Breast epithelium (tissue), 4 donors: ENCODE measurements at places on chromosomes 1 and 21. TPM values are rescaled to one million over a fixed set of nuclear protein-coding genes. Genes with fewer than 3 reads are reported as not detected.

DNA sequence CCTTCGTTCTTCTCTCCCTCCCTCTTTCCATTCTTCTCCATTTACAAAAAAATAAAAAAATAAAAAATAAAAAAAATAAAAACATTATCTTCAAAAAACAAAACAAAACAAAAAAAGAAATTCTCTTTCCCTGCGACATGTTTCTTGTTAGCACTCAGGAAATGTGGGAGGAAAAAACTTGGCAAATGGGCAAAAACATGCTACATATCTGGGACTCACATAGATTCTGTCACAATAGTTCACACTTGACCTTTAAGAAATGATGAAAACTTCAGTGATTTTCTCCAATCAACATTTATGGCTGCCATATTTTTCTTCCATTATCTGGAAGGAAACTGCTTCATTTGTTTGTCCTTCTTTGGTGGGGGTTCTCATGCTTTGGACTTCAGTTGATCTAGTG, 109.3 kb downstream of the PRKAB2 start:
- no peaks in the 10 kb centered on the region for H3K4me1 ChIP-seq
- DNase-seq: no peak
- no peaks in the 10 kb centered on the region for H3K36me3 ChIP-seq
- no peaks in the 10 kb centered on the region for H3K27me3 ChIP-seq
- H3K4me3 ChIP-seq: no peak overlapping the region

DNA sequence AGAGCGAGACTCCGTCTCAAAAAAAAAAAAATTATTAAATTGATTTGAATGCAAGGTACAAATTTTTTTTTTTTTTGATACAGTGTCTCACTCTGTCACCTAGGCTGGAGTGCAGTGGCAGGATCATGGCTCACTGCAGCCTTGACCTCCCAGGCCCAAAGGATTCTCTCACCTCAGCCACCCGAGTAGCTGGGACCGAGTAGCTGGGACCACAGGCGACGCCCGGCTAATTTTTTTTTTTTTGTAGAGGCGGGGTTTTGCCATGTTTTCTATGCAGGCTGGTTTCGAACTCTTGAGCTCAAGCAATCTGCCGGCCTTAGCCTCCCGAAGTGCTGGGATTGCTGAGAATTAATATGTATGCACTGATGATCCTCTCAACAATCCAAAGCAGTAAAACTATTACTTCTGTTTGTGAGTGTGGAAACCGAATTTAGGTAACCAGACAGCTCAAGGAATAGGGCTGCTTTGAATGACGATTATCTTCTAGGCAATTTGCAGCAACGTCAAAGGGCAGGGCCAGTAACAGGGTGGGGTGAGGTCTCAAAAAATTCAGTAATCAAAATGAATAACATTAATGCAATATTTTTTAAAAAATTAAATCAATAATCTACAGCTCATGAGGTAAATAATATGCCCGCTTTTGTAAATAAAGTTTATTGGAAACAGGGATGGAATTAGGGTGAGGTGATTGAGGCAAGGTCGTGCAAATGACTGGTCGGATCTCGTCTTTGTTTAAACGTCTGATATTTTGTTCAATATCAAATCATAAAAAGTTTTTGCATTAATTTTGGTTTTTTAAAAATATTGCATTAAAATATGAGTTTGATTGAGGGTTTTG, 1.2 kb downstream of the CLSPN start:
- no peaks in the 10 kb centered on the region for H3K27me3 ChIP-seq
- H3K36me3 ChIP-seq: no peaks in the 10 kb centered on the region
- H3K4me1 ChIP-seq: no peaks in the 10 kb centered on the region
- H3K4me3 ChIP-seq: peak overlapping the region; percentile 87
- no peak for DNase-seq

KRTAP24-1 gene
- not detected for total RNA-seq

DNA sequence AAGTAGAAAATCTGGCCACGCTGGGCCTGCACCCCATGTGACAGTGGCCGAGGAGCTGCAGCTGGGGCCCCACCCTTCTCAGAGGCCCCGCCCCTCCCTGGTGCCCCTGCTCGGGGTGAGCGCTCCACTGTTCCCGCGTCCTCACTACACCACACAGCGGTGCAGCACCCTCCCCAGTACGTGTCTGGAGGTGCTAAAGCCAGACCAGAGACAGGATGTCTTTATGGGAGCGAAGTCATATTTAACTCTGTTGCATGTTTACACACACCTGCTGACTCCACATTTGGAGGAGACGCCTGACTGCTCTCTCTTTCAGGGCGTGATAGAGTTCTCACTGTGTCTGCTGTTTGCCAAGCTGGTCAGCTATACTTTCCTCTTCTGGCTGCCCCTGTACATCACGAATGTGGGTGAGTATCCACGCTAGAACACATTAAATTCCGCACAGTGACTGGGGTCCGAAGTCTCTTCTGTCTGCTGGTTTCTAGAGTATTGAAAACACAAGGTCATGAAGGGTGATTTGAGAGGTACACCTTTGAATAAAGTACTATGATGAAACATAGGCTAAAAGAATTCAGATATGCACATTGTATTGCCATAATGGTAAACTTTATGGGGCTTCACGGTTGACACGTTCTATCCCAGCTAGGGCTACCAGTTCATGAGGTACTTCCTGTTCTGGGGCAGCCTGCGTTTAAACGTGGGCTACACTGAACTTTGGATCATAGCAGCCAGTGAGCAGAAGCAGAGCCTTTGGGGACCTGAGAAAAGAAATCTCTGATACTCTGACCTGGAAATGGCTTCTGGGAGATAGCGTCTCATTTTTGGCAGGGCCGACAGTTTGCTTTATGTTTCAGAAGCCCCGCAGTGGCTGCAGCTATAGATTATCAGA, 48.4 kb downstream of the SLC37A1 start:
- no peak overlapping the region for H3K27ac ChIP-seq
- H3K36me3 ChIP-seq: no peaks in the 10 kb centered on the region
- no peak overlapping the region for H3K4me3 ChIP-seq

- no peaks in the 10 kb centered on the region for H3K36me3 ChIP-seq
- no peak for DNase-seq
- no peaks in the 10 kb centered on the region for H3K4me1 ChIP-seq
These were observed 14.1 kb downstream of the VANGL1 start for GRCh38 chr1:115655916-115656315.

DNA sequence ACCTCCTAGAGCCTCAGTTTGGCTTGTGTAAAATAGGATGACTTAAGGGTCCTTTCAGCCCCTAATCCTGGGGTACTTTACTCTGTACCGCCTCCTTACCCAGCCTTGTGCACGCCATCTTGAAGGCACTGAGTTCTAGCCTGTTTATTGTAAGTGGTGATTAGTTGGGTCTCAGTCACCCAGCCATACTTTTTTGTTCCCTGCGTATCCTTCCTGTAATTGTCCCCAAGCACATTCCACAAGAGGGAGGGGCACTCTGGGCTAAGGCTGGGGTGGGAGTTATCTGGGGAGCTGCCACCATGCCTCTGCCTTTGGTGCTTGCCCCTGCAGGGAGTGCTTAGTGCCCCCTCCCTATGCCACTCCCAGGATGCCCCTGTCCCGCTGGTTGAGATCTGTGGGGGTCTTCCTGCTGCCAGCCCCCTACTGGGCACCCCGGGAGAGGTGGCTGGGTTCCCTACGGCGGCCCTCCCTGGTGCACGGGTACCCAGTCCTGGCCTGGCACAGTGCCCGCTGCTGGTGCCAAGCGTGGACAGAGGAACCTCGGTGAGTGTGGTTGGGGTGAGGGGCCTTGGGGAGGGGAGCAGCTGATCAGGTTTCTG, 856 bp downstream of the FDPS start:
- H3K27ac ChIP-seq: peak overlapping the region; percentile 81
- H3K4me3 ChIP-seq: peak overlapping the region; percentile 57
- no peak for DNase-seq
- no peaks in the 10 kb centered on the region for H3K27me3 ChIP-seq
- H3K4me1 ChIP-seq: peaks cover 9% of the 10 kb centered on the region
- no peaks in the 10 kb centered on the region for H3K36me3 ChIP-seq

GRCh38 chr1:60547821-60548220, 474.3 kb upstream of the C1orf87 start:
- H3K36me3 ChIP-seq: no peaks in the 10 kb centered on the region
- H3K27me3 ChIP-seq: no peaks in the 10 kb centered on the region
- H3K27ac ChIP-seq: peak overlapping the region; percentile 10
- no peak overlapping the region for H3K4me3 ChIP-seq
- peak; percentile 20 for DNase-seq
- H3K4me1 ChIP-seq: no peaks in the 10 kb centered on the region

IL22RA1 gene
- 0.73 TPM for total RNA-seq

- peaks cover 21% of the 10 kb centered on the region for H3K4me1 ChIP-seq
- no peak overlapping the region for H3K4me3 ChIP-seq
- DNase-seq: no peak
- H3K36me3 ChIP-seq: peaks cover 9% of the 10 kb centered on the region
- no peaks in the 10 kb centered on the region for H3K27me3 ChIP-seq
- peak overlapping the region; percentile 48 for H3K27ac ChIP-seq
These were observed 5.5 kb downstream of the POGK start for GRCh38 chr1:166844791-166845190.

GRCh38 chr1:67077593-67077992, 23.6 kb upstream of the SLC35D1 start:
- no peaks in the 10 kb centered on the region for H3K27me3 ChIP-seq
- no peak overlapping the region for H3K4me3 ChIP-seq
- no peak for DNase-seq

MYBPH gene
- total RNA-seq: not detected

GSTM2 gene
- total RNA-seq: 66.5 TPM

GRCh38 chr1:228345201-228345930, 61.3 kb downstream of the TRIM11 start:
- H3K4me3 ChIP-seq: no peak overlapping the region
- H3K27ac ChIP-seq: no peak overlapping the region
- no peak for DNase-seq
- no peaks in the 10 kb centered on the region for H3K27me3 ChIP-seq
- no peaks in the 10 kb centered on the region for H3K4me1 ChIP-seq

S100A9 gene
- total RNA-seq: 329 TPM

DNA sequence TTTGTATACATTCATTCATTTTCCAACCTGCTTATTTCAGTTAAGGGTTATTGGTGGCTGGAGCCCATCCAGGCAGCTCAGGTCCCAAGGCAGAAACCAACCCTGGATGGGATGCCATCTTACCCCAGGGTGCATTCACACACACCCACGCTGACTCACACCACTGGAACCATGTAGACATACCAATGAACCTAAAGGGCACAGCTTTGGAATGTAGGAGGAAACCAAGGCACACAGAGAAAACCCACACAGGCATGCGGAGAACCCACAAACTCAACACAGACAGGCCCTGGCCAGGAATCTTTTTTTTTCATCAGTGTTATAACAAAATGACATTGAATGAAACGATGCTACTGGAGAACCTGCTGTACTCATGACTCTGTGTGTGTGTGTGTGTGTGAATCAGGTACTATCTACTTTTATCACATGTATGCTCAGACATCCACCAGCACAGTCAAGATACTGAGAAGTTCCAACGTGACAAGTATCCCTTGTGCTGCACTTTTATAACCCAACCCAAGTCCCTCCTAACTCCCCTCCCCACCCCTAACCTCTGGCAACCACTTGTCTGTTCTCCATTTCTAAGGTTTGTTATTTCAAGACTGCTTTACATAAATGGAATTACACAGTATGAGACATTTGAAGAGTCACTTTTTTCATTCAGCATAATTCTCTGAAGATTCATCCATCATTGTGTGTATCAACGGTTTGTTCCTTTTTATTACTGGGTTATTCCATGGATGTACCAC, 286.8 kb upstream of the PLD5 start:
- no peak for DNase-seq
- H3K27ac ChIP-seq: no peak overlapping the region
- H3K4me1 ChIP-seq: no peaks in the 10 kb centered on the region

DNA sequence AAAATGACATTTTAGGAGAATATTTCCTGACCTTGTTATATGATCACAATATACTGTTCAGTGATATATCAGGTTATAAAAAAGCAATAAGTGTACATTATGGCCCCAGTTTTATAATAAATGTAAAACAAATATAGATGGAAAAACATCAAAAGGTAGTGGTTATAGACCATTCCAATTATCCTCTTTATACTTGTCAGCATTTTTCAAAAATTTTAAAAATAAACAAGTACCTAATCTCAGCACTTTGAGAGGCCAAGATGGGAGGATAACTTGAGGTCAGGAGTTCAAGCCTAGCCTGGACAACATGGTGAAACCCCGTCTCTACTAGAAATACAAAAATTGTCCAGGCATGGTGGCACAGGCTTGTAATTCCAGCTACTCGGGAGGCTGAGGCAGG, 69.6 kb upstream of the B3GALNT2 start:
- H3K4me1 ChIP-seq: no peaks in the 10 kb centered on the region
- H3K27ac ChIP-seq: no peak overlapping the region
- no peaks in the 10 kb centered on the region for H3K36me3 ChIP-seq
- H3K4me3 ChIP-seq: no peak overlapping the region
- DNase-seq: no peak

SLFNL1 gene
- 0.29 TPM for total RNA-seq

DNA sequence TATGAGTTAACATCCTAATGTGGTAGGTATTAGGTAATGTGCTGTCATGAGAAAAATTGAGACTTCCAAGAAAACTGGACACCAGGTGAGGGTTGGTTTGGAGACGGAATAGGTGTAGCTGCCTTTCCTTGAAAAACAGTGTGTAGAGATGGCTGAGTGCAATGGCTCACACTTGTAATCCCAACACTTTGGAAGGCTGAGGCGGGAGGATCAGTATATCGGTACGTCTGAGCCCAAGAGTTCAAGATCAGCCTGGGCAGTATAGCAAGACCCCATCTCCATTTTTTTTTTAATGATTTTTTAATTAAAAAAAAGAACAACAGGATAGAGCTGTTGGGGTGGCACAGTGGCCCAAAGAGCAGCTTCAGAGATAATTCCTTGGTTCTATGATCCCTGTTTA, 6.8 kb upstream of the PPP1R8 start:
- H3K4me3 ChIP-seq: no peak overlapping the region
- H3K4me1 ChIP-seq: no peaks in the 10 kb centered on the region
- DNase-seq: no peak
- H3K27me3 ChIP-seq: no peaks in the 10 kb centered on the region

DNA sequence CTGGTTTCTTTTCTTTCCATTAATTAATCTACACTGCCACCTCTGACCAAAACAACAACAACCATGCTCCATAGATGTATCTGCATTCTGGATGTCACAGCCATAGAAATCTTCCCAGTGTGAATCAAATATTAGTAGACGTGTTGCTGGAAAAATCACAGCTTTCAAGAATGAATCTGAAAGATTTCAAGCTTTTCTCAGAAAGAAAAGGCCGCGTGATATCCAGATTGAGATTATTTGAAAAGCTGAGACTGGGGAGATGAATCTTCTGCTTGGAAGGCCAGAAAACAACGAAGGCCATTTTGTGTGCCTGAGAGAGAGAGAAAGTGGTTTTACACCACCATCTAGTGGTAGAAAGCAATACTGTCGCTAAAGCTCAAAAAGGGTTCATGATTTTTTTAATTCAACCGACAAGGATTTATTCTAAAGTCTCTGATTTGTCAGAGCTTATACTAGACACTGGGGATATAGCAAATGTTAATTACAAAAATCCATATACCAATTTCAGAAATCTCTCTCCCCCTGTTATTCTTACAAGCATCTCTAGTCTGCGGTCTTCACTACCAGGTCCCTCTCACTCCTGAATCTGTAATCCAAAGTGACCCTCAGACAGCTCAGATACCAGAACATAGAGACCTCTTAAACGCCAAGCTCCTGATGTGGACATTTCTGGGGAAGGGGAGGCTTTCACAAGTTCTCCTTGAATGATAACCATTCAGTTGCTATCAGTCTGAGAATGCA, 87.5 kb upstream of the SGIP1 start:
- no peaks in the 10 kb centered on the region for H3K36me3 ChIP-seq
- no peak overlapping the region for H3K27ac ChIP-seq
- DNase-seq: no peak
- no peak overlapping the region for H3K4me3 ChIP-seq
- H3K27me3 ChIP-seq: no peaks in the 10 kb centered on the region
